ENCODE measurements at places on chromosomes 11 and 22.

DNA sequence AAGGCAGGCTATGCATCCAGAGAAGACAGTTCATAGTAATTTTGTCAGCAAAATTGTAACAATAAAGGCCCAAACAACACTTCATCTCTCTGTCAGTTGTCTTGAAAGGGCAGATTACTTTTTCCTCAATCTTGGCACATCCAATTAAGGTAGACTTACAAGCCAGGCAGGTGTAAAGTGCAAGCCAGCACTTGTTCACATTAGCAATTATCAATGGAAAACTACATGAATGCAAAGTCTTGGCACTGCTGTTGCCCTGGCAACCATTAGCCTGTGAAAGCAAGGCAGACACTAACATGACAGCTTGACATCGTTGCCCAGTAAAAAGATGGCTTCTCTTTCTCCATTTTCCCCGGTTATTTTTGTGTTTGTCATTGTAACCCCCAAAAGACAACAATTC lies 677.2 kb upstream of the TENM4 start:
- no peak for DNase-seq

GRCh38 chr11:132126973-132127899 lies 756.8 kb downstream of the NTM start:
- peak; percentile 11 for DNase-seq

DNA sequence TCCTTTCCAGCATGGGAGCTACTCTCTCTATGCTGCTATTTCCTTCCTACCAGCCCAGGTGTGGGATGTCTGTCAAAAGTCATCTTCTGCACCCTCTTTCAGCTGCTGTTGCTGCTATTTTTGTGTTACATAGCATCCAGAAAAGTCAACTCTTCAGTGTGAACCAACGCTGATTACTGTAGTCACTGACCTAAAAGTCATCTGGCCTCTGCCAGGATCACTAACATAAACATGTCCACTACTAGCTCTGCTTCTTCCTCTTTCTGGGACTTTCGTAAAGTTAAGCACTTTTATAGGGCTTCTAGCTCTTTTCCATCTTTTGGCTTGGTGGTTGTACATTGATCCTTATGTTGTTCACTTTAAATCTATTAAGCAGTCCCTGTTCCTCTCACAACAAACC lies 90.2 kb upstream of the CARD18 start:
- no peak for DNase-seq

- no peak for DNase-seq
These were observed 42.9 kb upstream of the DAGLA start for GRCh38 chr11:61637277-61637676.

GRCh38 chr22:32808038-32808445 lies 6.5 kb downstream of the TIMP3 start:
- no peak for DNase-seq

- DNase-seq, result no peak
These were observed 76.3 kb downstream of the PRCP start for GRCh38 chr11:82823647-82824619.

GRCh38 chr11:37322333-37323194 lies 724.5 kb upstream of the RAG2 start:
- no peak for DNase-seq

DNA sequence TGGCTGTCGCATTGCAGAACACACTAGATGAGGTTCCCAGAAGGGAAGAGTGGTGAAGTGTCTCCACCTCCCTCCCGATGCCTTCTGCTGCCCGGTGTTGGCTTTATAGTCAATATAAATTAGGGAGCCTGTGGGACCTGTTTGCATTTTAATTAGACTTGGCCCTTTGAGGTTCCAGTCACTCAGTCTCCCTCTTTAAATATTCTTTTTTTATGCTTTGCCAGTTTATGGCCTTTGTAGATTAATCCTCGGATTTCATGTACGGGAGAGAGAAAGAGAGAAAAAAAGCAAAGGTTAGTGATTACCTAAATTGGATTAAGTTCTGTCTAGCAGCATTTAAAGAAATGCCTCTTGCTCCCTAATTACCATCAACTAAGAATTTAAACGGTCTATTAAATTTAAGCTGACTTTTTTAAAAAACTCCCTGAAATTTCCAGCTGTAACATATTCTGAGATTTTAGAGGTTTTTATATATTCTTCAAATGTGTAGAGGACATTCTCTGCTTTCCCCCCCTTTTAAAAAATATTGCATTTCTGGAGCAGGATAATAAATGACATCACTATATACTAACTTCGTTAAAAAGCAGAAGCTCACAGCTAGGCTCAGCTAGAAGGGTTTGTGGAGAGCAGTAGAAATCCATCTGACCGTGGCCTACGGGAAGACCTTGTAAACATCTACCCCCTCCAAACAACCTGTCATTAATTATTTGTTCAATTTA lies 84.4 kb downstream of the PRR5L start:
- DNase-seq, result no peak

GRCh38 chr11:95148938-95149337 lies 59.3 kb downstream of the ENDOD1 start:
- DNase-seq, result no peak

GRCh38 chr11:22193348-22194051 lies 615 bp downstream of the ANO5 start:
- peak; percentile 37 for DNase-seq

DNA sequence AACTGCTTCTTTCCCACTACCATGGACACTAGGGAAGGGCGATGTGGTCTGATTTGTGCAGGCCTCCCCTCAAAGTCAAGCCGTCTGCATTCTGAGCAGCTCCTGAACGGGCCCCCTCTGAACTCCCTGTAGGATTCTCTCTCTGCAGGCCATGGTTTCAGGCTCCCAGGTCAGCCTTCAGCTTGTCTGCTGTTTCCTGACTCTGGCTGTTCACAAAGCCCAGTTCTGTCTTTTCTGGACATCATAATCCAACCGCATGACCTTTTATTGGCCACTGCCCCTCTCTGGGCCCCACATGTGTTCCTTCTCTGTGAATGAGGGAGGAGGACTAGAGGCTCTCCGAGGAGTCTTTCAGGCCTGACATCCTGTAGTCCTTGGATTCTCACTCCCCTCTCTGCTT lies 161.0 kb downstream of the FEZ1 start:
- DNase-seq, result no peak

DNA sequence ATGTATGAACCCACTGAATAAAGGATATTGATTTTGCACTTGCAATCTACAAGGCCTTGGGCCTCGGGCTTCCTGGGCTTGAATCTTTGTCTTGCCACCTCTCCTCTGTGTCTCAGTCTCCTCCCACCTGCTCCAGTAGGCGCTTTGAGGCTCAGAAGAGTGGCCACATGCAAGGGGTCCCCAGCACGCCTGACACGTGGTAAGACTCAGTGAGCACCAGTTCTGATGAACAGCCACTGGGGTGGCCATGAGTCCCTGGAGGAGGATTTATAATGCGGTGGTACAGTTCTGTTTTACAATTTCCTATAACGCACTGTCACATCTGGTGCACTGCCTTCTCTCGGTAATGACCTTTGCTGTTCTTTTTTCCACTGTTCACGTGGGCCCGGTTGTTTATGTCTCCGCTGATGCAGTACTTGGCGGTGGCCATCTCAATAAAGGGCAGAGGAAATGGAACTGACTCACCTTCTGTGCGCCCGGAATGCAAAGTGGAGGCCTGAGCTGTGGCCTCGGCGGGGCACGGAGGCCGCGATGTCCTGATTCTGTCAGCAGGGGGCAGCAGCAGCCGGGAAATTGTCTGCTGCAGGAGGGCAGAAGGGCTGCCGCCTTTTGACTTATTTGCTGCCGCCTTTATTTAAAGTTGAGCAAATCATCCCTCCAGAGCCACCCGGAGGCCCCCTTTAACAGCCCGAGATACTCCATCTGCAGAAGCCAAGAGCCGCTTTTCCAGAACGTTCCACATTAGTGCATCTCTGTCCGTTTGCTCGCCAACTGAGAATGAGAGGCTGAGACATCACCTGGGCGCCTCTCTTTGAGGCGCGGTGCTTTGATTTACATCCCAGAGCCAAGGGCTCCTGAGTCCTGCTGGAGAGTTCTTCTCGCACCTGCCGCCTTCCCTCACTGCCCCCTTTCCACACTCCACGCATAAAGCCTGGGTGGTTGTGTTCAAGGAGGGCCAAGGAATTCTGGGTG lies 6.0 kb upstream of the IFT27 start:
- peak; percentile 87 for DNase-seq

DNA sequence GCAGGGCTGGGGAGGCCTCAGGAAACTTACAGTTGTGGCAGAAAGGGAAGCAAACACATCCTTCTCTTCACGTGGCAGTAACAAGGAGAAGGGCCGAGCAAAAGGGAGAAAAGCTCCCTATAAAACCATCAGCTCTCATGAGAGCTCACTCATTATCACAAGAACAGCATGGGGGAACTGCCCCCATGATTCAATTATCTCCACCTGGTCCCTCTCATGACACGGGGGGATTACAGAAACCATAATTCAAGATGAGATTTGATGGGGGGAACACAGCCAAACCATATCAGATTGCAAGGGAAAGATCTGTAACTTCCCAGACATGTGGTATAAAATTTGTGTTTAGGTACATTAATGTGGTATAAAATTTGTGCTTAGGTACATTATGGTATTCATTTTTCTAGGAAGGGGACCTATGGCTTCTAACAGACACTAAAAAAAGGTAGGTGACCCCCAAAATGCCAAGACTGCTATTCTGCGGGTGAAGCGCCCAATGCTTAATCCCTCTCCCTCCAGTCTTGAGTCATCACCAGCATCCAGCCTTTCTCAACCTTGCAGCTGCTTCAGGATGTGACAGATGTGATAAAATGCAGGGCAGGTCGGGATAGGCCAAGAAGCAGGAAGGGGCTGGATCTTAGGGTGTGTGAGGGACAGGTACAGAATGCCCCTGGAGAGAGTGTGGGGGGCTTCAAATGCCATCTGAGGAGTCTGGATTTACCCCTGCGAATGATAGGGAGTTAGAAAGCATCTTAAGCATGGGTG lies 57.7 kb upstream of the AMPD3 start:
- no peak for DNase-seq

GRCh38 chr22:29216873-29217666 lies 11.4 kb downstream of the EMID1 start:
- DNase-seq, result no peak

DNA sequence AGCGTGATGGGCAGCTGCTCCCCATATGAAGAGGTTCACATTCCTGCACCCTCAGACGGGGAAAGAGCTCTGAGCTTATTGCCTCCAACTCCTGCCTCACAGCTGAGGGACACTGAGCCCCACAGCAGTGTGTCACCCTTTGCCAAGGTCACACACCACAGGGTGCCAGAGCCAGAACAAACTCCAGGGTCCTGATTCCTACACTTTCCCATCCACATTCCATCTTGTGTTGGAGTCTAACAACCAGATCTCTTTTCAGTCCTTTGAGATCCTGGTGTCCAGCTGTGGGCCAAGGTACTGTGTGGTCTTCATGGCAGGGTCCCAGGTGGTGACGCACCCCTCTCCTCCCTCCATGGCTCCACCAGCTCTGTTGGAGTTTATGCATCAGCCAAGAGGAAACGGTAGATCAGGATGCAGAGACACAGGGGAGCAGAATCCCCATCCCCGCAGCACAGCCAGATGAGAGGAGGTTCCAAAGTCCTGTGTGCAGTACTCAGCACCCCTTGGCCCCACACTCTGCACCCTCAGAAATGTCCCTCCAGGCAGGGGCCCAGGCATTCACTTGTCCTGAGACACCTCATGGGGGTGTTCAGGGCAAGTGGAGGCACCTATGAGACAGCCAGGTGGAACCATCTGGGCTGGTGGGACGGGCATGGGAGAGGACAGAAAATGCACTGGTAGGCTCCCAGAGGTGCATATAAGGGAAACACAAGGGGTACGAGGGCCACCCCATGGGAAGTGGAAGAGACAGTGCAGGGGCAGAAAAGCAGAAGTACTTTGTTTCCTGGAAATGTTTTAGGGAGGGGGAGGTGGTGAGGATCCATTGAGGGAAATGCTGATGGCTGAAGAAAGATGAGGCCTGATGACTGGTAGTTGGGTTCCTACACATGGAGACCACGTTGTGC lies 32.6 kb upstream of the GNAZ start:
- no peak for DNase-seq

- DNase-seq, result no peak
These were observed 39.3 kb downstream of the CCDC81 start for GRCh38 chr11:86414032-86414431.

- no peak for DNase-seq
These were observed 4.9 kb downstream of the OVOL1 start for GRCh38 chr11:65791719-65792213.

GRCh38 chr11:126317756-126318573 lies 14.1 kb downstream of the DCPS start:
- DNase-seq, result no peak

GRCh38 chr11:44638032-44638431 lies 72.6 kb downstream of the CD82 start:
- no peak for DNase-seq

- DNase-seq, result no peak
These were observed 7.6 kb downstream of the WNT7B start for GRCh38 chr22:45969414-45969799.

DNA sequence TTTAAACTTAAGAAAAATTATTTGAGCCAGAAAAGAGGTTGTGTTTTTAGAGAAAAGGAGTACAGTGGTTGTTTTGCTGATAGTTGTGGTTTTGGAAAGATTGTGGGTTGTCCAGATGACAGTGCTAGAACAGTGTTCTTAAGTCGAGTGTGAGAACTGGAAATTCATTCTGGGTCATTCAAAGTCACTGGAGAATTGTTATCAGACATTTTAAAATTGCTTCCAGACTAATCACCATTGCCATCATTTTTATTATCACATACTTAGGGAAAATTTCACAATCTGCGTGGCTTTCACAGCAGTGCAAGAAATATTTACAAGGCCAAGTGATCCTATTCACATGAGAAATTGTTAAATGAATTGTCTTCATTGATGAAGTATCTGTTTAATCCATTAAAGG lies 242.2 kb upstream of the DDI1 start:
- no peak for DNase-seq
